ENCODE measurements at places on chromosomes 12 and 14.

DNA sequence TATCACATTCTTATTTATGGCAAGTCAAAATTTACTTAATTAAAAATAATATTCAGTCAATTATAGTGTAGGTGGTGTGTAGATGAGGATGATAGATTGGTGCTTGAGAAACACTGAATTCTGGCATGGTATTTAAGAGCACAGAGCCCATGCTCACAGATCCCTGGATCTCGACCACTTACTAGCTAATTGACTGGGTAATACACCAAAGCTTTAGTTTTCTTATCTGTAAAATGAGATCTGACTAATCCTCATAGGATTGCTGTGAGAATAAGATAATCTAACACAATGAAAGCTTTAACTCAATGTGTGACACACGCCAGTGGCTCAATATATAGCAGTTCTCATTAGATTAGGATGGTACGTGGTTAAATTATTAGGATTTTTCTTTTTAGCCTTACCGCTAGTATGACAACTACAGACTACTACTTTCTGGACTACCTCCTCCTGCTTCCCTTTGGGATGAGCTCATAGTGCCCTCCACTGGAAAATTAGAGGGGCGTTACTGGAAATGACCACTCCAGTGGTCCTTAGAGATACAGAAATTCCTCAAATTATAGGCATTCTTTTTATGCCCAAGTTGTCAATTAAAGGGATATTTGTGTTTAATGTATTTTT, 482.8 kb upstream of the TBX3 start:
- no peak for DNase-seq

GRCh38 chr12:123670882-123671728, at the start of gene TCTN2:
TCTN2 (plus strand) TSS chr12:123671113; CDS start chr12:123671241, 128 bp downstream.
- DNase-seq, result peak; percentile 84

DNA sequence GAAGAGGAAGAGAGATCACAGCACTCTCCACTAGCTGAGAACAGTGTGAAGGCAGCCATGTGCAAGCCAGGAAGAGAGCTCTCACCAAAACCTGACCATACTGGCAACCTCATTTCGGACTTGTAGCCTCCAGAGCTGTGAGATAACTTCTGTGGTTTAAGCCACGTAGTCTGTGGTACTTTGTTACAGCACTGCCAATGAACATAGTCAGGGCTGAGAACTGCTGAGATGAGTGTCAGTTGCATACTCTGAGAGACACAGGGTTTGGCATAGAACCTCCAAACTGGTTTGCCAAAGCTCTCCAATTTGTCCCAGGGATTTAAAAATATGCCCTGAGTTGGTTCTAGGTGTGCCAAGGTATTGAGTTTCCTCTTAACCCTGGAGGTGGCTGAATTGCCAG, 218.6 kb downstream of the ATP23 start:
- DNase-seq, result no peak

GRCh38 chr12:627285-627684, 36.0 kb downstream of the NINJ2 start:
- DNase-seq, result no peak

- no peak for DNase-seq
Observed at GRCh38 chr12:52608161-52608560, 6.9 kb upstream of the KRT72 start.

DNA sequence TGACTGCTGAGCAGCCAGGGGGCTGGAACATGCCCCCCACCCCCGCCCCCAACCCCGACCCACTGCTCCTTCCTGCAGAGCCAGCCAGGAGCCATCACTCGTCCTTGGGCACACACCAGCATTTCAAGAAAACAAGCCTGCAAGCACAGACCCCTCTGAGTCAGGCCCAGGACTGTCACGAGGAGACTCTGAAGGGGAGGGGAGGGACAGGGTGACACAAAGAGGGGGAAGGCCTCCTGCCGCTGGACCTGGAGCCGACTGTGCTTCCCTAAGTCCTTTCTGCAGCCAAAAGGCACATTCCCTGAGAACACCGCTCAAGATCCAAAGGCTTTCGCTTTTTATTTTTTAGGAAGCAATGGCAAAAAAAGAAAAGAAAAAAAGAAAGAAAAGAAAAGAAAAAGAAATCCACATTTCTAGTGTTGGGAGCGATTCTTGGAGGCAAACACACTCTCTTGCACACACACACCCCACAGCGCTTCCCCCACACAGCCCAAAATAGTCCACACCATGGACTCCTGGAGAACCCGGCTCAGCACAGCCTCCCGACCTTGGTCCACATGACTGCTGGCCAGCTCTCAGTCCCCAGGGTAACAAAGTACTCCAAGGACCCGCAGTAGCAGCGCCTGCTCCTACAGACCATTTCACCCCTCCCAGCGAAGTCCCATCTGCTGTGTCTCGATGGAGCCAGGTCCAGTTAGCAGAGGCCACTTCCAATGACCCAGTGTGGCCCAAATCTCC, 101.7 kb downstream of the DPF3 start:
- no peak for DNase-seq

GRCh38 chr12:39502726-39503125, 59.8 kb upstream of the KIF21A start:
- no peak for DNase-seq
